ENCODE measurements at places on chromosomes 6 and 20.

DNA sequence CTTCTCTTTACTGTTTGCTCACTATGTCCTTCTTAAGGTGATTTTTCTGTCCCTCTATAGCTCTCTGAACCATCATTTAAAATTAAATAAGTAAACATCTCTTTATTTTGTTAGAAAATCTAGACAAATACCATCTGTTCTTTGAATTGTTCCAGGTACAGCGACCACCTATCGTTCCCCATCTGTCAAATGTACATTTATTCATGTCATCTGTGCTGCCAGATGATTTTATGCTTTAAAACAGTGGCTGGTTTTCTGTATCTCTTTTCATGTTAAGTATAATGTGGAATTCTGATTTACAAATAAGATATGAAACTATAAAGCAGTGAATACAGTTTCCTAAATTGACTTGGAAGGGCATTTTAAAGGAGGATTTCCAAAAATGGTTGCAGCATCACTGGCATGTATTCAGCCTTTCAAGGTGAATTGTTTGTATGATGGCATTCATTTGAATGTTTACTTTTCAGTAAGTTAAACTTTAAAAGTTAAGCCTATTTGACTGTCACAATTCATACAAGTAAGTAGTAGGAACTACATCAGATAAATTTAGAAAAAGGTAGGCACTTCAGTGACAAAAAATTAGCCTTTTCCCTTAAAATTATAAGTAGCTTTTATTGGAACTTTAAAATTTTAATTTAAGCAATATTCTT is 92.6 kb upstream of the CLVS2 start:
- DNase-seq: no peak

DNA sequence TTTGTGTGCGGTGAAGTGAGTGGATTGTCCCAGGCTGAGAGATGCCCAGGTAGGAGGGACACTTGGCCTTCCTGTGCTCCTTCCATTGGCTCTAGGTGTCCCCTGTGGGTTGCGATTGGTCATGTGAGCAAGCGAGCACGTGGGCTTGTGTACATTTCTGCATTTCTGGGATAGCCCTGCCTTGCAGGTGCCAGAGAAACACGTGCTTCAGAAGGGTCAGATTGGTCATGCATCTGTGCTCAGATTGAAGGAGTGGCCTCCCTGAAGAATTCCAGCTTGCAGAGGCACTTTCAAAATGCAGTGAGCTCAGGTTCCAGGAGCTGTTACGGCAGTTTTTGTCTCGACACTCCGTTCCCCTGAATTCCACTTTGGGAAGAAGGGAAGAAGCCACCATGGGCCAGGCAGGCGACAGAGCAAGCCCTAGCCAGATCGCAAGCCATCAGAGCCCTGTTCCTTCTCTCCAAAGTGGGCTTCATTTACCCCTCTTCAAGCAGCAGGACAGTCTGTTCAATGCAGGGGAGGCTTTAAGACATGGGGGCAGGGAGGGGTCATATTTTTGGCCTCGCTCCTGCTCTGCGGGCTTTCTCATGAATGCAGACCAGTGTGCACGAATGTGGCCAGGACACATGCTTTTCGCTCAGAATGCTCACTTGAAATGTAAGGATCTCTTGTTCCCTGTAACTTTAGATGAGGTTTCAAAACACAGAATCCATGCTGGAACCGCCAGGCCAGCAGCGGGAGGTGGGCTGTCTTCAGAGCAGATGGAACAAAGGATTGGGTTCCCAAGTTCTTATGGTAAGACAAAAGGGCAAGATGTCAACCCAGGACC is 78.6 kb upstream of the AKAP12 start:
- DNase-seq: no peak

GRCh38 chr20:4086771-4087687 is 71.7 kb upstream of the RNF24 start:
- DNase-seq: no peak

DNA sequence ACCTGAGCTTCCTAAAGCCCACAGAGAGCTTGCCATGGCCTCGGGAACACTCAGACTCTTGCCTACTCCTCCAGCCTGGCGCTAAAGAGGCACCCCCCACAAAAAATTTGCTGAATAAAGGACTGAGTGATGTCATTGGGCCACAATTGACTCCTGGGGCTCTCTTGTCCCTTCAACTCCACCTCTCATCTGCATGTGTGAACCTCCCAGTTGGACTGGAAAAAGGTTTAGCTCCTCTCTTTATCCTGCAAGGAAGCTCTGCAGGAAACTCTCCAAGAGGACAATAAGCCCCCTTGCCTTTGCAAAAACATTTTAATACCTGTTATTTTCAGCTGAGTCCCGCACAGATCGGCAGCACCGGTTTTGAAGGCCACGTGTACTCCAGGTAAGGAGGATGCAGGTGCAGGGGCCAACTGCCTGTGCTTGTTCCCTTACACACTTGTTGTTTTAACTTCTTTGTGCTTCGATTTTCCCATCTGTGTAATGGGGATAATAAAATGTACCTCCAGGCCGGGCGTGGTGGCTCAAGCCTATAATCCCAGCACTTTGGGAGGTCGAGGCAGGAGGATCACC is 107.3 kb downstream of the TFAP2C start:
- DNase-seq: no peak

- no peak for DNase-seq
Measured at GRCh38 chr6:15254070-15254975, 8.5 kb downstream of the JARID2 start.

DNA sequence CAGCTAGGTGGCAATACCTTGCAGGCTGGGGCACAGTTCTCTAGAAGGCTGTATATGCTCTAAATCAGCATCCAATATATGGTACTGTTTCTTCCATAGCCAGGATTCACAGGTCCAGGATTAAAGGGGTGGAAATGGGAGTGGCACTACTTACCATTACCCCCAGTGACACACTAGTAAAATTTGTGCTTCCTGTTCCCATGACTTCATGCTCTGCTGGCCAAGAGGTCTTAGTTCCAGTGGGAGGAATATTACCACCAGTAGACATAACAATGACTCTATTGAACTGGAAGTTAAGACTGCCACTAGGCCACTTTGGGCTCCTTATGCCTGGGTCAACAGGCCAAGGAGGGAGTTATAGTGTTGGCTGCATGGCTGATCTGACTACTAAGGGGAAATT is 174.3 kb upstream of the TNFAIP3 start:
- DNase-seq: no peak

DNA sequence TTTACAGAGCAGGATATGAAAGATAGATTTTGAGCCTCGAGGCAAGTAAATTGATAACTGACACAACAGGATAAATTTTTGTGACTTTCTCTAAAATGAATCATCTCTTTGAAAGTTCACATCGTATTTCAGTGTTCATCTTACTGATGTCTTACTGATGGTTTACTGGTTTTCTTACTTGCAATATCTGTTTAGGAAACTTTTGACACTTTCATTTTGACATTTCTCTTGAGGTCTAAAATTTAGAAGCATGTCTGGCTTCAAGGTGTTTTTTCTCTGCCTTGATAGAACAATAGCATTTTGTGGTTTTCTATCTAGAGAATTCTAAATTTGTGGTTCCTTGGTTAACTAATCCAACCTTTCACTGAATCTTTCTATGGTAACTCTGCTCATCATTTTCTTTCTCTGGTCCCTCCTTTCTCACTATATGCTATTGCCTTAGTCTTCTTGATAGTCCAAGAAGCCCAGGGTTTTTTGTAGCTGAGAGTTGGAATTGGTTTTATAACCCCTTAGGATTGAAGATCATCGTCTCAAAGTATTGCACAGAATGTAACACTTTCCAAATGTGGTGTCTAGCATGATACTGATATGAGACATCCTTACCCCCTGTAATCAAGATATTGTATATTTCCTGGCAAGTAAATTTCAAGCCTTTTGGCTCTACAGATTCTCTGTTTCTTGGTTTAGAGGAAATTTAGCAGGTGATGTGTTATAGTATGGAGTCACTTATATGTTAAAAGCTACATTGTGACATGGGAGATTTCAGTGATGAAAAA is 98.7 kb downstream of the RNF144B start:
- DNase-seq: no peak

DNA sequence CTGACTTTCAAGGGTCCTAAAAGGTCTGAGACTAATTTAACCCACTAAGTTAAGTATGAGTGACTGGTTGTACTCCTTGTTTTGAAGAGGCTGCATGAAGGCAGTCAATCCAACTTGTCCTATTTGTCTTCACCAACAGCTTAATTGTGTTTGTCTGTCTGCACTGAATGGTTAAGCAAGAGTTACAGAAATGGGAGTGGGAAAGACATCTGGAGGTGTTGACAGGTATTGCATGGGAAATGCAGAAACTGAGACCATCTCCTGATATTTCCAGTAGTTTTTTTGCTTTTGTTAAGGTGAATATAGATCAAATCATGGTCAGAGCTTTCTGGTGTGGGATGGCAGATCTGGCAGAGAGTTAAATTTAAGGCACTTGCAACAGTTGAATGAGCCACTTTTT is 6.5 kb downstream of the FUT9 start:
- no peak for DNase-seq

DNA sequence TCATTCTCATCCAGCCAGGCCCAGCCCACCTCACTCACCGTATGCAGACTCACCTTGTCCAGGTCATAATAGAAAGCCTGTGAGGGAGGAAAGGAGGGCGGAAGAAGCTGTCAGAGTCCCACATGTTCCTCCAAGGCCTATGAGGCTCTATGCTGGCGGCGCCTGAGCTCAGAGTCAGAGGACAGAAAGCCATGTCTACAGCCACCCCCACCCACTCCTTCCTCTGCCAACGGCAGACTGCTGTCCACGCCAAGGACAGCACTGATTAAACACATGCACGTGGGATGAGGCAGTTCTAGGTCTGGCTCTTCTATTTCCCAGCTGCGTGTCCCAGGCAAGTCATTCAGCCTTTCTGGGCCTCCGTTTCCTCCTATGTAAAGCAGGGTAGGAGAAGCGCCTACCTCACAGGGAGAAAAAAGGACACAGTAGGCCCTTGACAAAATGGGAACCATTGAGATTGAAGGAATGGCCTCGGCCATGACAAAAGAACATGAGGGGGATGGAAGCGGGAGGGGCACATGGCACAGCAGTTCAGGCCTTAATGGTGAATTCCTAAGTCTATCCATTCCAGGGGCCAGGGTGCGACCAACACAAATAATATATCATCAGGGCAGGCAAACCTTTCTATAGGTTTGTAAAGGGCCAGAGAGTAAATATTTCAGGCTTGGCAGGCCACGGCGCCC is 80.1 kb downstream of the RIPOR3 start:
- no peak for DNase-seq

Data from T-helper 1 cell (primary cell).